ENCODE measurements at places on chromosomes 6 and 20.

- DNase-seq: no peak
Observed at GRCh38 chr6:87088076-87088475, 6.8 kb downstream of the CGA start.

- DNase-seq: no peak
Observed at GRCh38 chr6:37657112-37657886, 40.4 kb downstream of the MDGA1 start.

GRCh38 chr20:4894981-4895381 lies 106.3 kb downstream of the SLC23A2 start:
- DNase-seq: no peak

- no peak for DNase-seq
Observed at GRCh38 chr6:143839196-143839595, 3.9 kb upstream of the LTV1 start.

DNA sequence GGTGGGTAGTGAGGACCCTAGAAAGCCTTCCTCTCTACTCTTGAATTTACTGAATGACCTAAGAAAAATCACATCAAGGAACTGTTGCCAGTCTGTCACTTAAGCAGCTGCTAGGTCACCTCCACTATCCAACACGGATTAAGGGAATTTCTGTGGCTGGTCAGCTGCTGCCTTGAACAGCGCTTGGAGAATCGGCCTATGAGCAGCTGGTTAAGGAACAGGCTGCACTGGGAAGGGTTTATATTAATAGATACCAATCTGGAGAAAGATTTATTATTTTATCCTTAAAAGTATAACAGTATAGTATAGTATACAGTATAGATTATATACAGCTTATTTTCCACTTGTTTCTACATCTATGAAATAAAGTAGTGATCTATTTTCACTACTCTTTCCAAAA lies 6.5 kb downstream of the PTPRK start:
- no peak for DNase-seq

DNA sequence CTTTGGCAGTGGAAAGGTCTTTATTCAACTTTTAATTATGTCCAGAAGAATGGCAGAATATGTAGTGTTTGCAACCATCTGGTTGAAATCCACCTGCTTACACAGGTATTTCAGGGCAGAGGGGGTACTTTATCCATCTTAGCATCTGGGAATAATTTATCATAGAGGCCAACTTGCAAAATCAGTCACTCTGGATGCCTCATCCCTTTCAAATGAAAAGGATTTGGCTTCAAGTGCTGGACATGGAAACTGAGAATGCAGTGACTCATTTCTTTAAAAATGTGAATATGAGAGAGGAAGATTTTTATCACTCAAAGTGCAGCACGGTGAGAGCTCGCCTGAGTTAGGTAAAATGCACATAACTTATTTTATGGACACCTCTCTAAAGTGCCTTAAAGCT lies 758.3 kb downstream of the KIF16B start:
- no peak for DNase-seq

All from ELF-1 (cell line).